ENCODE measurements at places on chromosomes 4 and X. TPM values are rescaled to one million over a fixed set of nuclear protein-coding genes. Genes with fewer than 3 reads are reported as not detected.

DNA sequence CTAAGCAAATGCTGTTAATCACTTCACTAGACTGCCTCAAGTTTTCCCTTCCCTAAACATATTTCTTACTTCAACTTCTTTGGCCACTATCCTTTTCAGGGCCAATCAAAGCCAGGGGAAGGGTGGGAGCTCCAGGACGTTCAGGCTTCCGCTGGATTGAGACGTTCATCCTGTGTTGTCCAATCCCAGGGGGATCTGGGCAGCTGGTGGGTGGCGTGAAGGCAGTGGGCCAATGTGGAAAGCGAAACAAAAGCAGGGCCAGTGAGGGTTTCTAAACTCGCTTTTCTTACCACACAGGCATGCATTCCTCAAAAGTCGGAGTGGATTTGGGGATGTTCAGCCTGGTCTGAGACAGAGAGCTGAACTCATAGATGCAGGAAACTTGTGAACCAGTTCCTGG, 7.6 kb downstream of the CXCL13 start:
- no peak for DNase-seq

DNA sequence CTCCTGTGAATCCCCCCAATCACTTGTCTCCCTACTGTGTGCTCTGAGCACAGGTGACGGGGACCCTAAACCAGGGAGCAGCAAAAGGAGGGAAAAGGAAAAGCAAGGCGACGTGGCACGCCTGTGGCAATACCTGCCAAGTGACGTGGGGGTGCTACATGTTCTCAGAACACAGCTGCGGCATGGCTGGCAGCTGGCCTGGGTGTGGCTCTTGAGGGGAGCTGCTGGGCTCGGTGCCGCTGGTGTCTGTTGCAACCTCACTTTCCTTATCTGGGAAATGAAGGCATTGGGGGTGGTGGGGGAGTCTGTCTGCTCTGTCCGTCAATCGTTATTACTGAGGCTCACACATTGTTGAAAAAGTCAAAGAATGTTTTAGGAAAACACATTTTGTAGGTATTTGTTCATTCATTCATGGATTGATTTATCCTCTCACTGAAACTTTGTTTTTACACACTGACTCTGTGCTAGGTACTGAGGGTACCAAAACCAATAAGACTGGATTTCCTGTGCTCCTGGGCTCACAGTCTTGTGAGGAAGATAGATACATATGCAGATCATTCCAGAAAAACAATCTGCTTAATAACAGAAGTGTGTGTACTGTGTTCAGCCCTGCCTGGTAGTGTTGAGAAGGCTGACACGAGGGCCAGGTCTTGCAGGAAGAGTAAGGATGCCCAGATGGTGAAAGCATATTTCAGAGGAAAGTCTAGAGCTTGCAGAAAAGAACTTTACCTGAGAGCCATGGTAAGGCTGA, 217.6 kb downstream of the PTTG2 start:
- DNase-seq: no peak

DNA sequence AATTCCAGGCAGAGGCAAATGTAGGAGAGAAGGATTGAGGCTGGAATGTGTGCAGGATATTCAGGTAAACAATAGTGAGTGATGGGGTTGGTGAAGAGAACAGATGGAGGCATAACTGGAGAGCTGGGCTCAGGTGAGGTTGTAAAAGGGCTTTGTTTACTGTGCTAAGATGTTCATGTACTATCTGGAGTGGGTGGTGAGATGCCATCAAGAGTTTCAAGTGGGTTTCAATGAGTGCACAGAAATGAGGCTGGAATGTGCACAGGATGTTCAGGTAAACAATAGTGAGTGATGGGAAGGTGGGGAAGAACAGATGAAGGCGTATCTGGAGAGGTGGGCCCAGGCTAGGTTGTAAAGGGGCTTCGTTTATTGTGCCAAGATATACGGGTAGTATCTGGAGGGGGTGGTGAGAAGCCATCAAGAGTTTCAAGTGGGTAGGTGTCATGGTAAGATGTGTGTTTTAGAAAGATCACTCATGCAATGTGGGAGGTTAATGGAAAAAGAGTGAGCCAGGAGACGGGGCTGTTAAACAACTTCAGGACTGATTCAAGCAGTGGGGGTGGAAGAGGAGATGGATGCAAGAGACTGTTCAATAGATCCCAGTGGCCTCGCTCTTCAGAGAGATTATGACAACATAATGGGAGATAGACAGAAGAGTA, 25.4 kb upstream of the NMU start:
- DNase-seq: no peak

DNA sequence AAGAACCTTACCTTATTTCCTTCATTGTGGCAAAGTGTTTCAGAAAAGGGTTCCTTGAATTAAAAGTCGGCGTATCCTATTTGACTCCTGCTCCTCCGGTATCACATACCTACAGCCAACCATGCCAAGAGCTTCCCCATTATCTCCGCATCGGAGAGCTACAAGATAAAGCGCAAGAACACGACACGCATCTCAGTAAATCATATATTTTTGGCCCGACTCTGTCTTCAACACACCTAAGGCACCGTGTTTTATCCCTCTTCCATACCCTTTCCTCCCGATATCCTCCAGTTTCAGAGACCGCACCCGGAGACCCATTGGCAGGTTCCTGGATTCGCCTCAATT, 497 bp upstream of the THAP9 start:
- no peak for DNase-seq

- no peak for DNase-seq
Observed at GRCh38 chr4:168138143-168138542, 45.8 kb downstream of the ANXA10 start.

- DNase-seq: no peak
Observed at GRCh38 chr4:94135701-94136100, 72.0 kb upstream of the SMARCAD1 start.

DNA sequence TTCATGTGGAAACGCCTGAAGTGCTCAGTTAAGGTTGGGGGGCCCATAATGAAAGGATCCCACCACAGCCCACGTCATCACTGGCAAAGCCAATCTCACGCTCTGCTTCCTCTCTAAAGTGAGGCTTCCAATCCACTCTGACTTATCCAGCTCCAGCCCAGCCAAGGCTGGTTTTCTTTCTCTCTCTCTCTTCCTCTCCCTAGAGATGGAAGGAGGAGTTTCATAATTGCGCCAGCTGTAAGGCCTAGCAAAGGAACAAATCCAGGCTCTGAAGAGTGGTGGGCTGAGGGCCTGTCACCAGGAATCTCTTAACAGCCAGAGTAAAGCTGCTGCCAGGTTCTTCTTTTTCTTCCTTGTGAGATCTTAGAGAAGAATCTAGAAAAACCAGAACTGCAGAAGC, 20.7 kb upstream of the BCLAF3 start:
- no peak for DNase-seq

- no peak for DNase-seq
Observed at GRCh38 chrX:45783002-45783401, 582.3 kb upstream of the DIPK2B start.

- no peak for DNase-seq
Observed at GRCh38 chrX:11422525-11422857, 129.3 kb downstream of the AMELX start.

DNA sequence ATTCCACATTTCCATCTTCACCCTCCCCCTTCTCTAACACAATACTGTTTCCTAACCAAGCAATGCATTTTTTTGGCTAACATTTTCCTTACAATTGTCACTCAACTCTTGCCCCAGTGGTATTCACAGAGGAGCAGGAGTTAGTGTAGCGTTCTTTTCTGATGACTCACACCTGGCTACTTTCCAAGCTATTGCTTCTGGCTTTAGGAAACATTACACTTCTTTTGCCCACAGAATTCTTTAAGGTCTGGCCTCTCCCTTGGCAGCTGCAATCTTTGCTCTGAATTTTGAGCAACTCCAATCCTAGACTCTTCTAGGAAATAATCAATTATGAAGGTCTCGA, 27.5 kb upstream of the PDGFC start:
- DNase-seq: peak; percentile 95

GRCh38 chr4:28250646-28251045, 1390.0 kb downstream of the STIM2 start:
- no peak for DNase-seq

DNA sequence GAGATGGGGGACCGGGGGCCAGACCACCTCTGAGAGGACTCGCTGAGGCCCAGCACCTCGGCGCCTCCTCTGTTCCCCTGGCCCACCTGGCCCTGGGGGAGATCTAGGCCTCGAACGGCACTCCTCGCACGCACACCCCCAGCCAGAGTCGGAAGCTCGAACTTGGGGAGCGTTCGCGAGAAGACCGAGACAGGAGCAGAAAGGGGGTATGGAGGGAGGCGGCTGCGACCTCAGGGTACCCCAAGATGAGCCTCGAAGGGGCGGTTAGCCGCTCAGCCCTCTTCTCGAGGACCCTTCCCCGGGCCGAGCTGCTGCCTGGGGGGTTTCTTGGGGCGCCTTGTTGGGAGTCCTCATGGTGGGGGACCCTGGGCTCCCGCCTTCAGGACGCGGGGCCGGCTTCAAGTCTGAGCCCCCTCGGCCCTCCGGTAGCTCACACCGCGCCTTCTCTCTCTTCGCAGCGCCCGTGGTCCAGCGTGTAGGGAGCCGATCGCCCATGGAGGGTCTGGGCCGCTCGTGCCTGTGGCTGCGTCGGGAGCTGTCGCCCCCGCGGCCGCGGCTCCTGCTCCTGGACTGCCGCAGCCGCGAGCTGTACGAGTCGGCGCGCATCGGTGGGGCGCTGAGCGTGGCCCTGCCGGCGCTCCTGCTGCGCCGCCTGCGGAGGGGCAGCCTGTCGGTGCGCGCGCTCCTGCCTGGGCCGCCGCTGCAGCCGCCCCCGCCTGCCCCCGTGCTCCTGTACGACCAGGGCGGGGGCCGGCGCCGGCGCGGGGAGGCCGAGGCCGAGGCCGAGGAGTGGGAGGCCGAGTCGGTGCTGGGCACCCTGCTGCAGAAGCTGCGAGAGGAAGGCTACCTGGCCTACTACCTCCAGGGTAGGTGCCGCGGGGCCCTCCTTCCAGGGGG, 706 bp downstream of the DUSP9 start:
- no peak for DNase-seq

GRCh38 chr4:30330894-30331652, 389.1 kb upstream of the PCDH7 start:
- no peak for DNase-seq

DNA sequence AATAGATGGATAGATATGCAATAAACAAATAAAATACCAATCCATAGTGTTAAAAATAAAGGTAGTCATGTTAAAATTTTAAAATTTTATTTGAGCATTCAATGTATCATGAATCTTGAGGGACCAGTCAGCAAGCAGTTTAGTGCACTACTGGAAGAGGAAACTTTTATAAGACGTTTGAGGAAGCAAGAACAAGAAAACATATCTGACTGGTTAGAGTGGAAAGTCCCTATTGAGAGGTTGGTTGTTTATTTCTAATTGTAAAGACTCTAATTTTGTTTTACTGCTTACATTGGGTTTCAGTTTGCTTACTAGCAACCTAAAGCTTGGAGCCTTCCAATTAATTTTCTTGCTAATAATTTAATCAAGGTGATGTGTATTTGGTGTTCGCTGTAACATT, 786.2 kb downstream of the RAB28 start:
- no peak for DNase-seq

- no peak for DNase-seq
Observed at GRCh38 chrX:31658360-31658759, 586.5 kb upstream of the FTHL17 start.

- DNase-seq: no peak
Observed at GRCh38 chrX:64850371-64851082, 125.7 kb downstream of the ZC4H2 start.

GRCh38 chr4:86855572-86855971, 6.4 kb upstream of the SLC10A6 start:
- no peak for DNase-seq

- no peak for DNase-seq
Observed at GRCh38 chr4:141871086-141871770, 234.8 kb downstream of the IL15 start.

DNA sequence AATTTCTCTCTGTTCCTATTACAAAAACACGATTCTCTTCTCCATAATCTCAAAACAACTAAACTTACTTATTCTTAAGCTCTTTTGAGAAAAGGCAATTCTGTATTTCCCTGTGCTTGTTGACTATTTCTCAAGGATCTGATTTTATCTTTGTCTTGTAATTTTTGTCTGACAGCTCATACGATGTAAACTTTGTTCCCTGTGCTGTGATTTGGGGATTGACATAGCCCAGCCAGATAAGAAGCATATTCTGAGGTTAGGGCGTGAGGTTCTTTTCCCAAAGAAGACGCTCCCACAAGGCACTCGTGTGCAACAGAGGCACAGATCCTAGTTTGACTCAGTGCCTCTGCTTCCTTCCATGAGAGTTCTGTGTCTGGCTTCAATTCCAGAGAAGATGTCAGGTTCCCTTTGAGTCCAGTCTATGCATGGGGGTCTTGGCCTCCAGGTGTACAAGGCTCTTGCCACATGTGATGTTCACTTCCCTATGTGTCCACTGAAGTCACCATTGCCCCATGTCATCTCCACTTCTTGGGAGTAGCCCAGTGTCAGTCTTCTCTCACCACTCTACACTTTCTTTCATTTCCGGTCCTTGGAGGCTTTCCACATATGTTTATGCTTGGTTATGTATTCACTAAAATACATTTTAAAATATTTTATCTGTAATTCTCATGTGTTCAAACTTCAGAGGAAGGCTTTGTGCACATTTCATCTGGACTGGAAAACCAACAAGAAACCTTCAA, 94.8 kb downstream of the MID1 start:
- DNase-seq: no peak

DNA sequence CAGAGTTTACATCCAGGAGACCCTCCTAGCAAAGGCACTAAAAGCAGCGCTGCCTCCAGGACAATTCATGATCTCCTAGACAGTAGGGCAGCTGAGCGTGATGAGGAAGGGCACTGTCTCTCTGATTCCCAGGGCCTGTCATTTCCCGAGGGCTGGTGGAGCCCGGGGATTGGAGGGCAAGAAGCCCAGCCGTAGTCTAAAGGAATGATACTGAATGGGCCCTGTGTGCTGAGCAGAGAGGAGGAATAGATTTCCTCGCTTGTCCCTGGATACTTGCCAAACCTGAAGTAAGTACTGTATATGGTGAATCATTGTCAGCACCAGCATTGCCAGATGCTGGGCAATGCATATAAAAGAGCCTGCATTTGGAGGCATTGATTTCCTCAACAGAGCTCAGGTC, 88.0 kb upstream of the SLITRK2 start:
- no peak for DNase-seq

GRCh38 chr4:17273047-17273446, 238.8 kb downstream of the QDPR start:
- no peak for DNase-seq

- DNase-seq: no peak
Observed at GRCh38 chr4:152385551-152385950, 150.3 kb downstream of the FBXW7 start.

GRCh38 chrX:1196436-1196835, 16.0 kb downstream of the CRLF2 start:
- no peak for DNase-seq

The NEIL3 gene
- total RNA-seq: 8.1 TPM

The KLHL4 gene
- 34.6 TPM for total RNA-seq

The CABS1 gene
- not detected for total RNA-seq

The SLC9A6 gene
- 18.3 TPM for total RNA-seq

The CDKN2AIP gene
- 15.2 TPM for total RNA-seq

The ELMOD2 gene
- total RNA-seq: 16.0 TPM

The NUDT9 gene
- 25.5 TPM for total RNA-seq

The FAM47A gene
- total RNA-seq: not detected

The FDCSP gene
- total RNA-seq: not detected

The SYAP1 gene
- 30.2 TPM for total RNA-seq

The CCDC110 gene
- 0.73 TPM for total RNA-seq

The ASB12 gene
- total RNA-seq: not detected
